ENCODE measurements at places on chromosomes 6 and 20.

DNA sequence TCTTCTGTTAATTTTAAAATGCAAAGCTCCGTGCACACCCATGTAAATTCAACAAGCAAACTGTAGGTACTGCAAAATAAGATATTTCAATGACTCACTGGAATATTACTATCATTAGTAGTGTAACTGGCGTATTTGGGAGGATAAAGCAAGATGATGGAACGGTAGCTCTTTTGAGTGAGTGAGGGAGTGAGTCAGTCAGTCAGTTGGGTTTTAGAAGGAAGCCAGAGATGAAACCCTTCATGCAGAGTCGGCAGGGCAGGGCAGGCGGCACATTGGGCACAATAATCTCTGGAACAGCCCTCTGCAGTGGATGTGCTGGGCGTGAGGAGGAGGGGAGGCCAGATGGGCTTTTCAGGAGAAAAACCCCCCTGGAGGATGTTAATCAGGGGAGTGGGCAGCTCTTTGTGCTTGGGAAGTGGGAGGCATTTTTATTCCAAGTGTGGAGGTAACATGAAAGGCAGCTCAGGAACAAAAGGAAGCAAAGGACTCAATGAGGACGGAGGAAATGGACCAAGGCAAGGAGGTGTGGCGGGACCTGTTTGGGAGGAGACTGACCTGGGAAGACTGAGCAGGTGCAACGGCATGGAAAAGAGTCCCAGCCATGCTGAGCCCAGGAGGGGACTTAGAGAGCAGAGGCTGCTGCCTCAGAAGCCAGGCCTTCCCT lies 171.2 kb downstream of the ZDHHC14 start:
- DNase-seq: no peak

GRCh38 chr6:134199848-134200606 lies 117.9 kb downstream of the SGK1 start:
- no peak for DNase-seq

DNA sequence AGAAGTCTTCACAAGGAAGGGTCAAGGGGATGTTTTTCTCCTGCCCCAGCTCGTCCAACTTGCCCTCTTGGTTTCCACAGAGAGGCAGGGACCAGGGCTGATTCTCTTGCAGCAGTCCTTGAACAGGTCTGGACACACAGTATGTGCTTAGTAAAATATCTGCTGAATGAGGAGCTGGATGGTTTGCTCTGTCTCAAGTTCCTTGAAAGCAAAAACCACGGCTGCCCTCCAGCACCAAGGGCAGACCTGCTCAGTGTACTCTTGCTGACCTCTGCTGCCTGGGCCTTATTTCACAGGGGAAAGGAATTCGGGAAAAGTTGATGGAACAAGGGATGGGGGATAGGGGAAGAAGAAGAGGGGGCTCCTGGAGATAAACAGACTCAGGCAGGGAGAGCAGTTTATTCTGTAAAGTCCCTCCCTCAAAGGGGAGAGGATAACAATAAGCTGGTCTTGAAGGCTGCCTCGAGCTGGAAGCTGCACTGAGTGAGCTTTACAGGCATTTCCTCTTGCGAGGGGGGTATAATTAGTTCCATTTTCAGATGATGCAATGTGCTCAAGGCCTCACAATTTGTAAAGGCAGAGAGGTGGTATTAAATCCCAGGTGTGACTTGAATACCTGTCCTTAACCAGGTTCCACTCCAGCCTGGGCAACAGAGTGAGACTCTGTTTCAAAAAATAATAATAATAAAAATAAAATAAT lies 10.3 kb downstream of the KCNK5 start:
- DNase-seq: no peak

GRCh38 chr6:35647400-35647799 lies 41.3 kb downstream of the FKBP5 start:
- DNase-seq: no peak

- DNase-seq: no peak
Measured at GRCh38 chr6:23280437-23280836, 711.1 kb downstream of the HDGFL1 start.

DNA sequence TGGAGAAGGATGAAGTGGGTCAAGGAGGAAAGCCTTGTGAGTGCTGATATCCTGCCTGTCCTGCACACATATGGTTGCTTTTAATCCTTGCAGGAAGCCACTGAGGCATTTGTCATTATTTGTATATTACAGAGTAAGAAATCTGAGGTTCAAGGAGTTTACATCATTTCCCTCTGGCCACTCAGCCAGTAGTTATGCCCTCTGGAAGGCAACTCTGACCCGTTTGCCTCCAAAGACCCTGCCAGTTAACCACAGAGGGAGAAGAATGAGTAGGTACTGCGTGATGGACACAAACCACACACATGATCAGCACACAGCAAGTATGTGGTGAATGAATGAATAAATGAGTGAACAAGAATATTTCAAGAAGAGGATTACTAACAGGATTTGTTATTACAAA lies 7.9 kb upstream of the FAM210B start:
- no peak for DNase-seq

GRCh38 chr6:12715437-12715836 lies 1.1 kb upstream of the PHACTR1 start:
- DNase-seq: no peak

DNA sequence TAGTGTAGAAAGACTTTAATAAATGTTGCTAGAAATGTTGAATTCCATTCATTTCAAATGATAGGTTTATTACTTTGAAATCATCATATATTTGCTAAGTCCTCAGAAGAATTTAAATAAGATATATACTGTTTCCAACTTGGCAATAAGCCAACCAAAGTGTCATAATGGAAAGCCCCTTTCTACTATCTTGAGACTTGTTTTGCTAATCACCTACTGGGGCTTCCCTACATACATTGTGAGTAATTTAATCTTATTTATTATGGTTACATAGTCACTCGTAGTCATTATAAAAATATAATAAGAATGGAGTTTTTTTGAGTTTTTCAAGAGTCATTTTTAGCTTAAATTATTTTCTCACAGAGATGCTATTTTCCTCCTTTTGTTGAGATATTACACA lies 20.7 kb downstream of the COL19A1 start:
- no peak for DNase-seq

- no peak for DNase-seq
Measured at GRCh38 chr6:6505111-6505510, 83.4 kb upstream of the LY86 start.

DNA sequence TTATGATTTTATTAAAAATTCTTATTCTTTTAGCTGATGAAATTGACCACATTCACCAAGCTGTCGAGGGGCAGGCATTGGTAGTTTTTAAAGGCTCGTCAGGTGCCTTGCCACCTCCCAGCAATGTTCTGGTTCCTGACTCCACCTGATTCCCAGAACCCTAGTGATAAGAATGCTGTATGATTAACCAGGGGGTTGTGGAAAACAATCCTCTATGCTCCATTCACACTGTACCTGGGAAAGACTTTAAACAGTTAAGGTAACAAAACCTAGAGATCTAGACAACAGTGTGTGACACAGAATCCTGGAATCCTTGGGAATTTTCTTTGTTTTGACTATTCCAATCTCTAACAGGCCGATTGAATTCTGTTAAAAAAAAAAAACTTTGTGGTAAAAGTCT lies 165.7 kb upstream of the OLIG3 start:
- no peak for DNase-seq

GRCh38 chr20:11740975-11741374 lies 176.7 kb upstream of the BTBD3 start:
- DNase-seq: no peak

DNA sequence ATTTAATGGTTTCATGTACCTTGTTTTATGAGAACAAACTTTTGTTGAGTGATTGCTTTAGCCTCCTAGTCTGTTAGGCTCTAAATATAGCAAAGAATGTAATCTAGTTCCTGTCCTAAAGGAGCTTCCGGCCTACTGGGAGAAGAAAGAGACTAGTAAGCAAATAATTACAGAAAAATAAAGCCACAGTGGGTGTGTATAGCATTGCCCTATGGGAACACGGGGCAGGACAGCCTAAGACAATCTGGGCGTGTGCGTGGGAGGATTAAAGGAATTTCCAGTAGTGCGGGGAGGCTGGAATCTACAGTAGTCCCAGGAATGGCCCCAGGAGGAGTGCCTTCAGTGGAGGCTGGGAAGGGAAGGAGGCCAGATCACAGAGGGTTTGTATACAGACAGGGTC lies 98.1 kb upstream of the AKAP12 start:
- DNase-seq: no peak

GRCh38 chr20:16052456-16052855 lies 520.8 kb downstream of the KIF16B start:
- DNase-seq: no peak

DNA sequence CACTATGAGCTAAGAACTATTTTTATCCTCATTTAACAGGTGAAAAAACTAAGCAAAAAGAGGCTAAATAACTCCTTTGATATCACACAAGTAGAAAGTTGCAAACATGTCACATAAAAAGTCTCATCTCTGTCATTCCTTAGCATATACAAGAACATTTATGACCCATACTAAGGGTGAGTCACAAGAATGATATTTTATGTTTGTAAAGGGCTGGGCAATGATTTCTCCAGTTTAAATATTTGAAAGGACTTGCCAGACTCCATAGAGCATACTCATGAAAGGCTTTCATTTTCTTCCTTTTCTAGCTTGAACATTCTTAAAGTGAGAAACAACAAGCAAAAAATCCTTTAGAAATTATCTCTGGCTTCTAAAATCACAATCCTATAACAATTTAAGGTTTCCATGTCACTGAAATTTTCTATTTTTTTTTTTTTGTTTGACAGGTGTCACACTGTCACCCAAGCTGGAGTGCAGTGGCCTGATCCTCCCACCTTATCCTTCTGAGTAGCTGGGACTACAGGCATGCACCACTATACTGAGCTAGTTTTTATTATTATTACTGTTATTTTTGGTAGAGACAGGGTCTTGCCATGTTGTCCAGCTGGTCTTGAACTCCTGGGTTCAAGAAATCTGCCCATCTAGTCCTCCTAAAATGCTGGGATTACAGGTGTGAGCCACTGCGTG lies 338.0 kb upstream of the KHDRBS2 start:
- DNase-seq: no peak

GRCh38 chr20:58024241-58024721 lies 204.2 kb downstream of the ANKRD60 start:
- DNase-seq: no peak

GRCh38 chr20:53036992-53037391 lies 64.8 kb downstream of the TSHZ2 start:
- no peak for DNase-seq

DNA sequence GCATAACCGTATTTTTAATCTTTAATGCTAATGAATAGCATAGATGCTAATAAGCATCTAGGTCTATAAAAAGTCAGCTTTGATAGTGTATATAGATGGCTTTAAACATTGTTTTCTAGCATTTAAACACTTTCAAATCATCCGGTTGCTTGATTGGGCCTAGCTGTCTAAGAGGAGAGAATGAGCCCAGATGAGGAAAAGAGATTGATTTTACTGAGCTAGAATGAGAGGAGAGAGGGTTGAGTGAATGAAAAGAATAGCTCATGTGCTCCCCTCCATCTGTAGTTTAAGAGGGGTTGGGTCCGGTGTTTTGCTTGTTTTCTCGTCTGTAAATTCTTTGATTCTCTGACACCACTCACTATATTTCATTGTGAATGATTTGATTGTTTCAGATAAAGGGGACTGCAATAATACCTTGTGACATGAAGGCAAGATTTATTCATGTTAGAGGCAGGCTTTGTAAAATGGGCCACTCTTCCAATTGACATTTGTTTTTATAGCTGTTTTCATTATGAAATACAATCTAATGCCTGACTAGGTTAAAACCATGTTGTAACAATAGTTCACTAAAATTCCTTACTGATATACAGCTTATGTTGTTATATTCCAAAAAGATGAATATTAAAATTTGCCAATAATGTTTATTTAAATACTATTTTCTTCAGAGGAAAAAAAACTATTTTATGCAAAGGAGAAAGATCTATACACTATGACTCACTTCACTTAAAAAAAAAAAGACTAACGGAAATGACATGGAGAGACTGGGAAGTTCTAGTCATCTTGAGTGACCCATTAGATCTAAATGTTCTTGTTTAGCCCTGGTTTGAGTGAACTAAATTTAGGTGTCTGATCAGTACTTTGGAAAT lies 3.2 kb downstream of the PTPN1 start:
- DNase-seq: no peak

DNA sequence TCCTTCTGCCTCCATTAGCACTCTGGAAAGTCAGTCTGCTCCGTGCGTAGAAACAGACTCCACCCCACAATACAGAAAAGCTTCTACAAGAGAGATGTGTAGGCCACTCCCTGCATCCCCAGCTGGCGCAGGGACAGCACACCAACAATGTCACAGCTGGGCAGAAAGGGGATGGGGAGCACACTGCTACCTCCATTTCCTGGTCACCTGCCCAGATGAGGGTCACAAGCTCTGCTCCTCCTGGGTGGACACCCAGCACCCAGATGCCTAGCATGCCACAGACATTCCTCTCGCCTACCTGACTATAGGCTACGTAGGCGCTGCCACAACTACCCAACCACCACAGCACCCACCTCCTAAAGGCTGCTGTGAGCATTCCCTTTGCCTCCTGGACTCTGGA lies 12.2 kb downstream of the BEND3 start:
- no peak for DNase-seq

- DNase-seq: no peak
Measured at GRCh38 chr20:9400171-9401025, 114.0 kb upstream of the LAMP5 start.

- no peak for DNase-seq
Measured at GRCh38 chr6:112710710-112711109, 363.6 kb downstream of the RFPL4B start.

DNA sequence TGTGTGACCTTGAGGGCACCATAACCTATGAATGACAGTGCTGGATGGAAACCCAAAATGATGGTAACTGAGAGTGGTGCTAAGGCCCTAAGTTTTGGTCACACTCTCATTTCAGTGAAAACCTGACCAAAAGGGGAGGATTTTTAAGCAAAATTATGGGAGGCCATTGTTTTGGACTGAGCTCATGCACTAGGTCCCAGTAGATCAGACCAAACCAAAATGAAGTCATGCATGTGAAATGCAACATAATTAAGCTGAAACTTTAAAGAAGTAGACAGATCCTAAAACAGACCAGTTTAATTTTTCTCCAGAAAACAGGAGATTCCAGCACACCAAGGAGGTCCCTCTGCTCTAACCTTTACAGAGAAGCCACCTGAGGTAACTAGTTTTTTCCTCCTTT lies 24.0 kb upstream of the THBS2 start:
- DNase-seq: no peak

- DNase-seq: no peak
Measured at GRCh38 chr6:17988422-17988944, 1.0 kb upstream of the KIF13A start.

- DNase-seq: no peak
Measured at GRCh38 chr20:19451923-19452295, 239.5 kb downstream of the SLC24A3 start.
